ENCODE measurements at places on chromosomes 2 and 18. TPM values are rescaled to one million over a fixed set of nuclear protein-coding genes. Genes with fewer than 3 reads are reported as not detected.

- DNase-seq, result no peak
These were observed 10.4 kb downstream of the TMEFF2 start for GRCh38 chr2:192184349-192184748.

GRCh38 chr2:1606421-1607235, 137.7 kb downstream of the PXDN start:
- DNase-seq, result no peak

- no peak for DNase-seq
These were observed 252.9 kb downstream of the RNF152 start for GRCh38 chr18:61639886-61640285.

DNA sequence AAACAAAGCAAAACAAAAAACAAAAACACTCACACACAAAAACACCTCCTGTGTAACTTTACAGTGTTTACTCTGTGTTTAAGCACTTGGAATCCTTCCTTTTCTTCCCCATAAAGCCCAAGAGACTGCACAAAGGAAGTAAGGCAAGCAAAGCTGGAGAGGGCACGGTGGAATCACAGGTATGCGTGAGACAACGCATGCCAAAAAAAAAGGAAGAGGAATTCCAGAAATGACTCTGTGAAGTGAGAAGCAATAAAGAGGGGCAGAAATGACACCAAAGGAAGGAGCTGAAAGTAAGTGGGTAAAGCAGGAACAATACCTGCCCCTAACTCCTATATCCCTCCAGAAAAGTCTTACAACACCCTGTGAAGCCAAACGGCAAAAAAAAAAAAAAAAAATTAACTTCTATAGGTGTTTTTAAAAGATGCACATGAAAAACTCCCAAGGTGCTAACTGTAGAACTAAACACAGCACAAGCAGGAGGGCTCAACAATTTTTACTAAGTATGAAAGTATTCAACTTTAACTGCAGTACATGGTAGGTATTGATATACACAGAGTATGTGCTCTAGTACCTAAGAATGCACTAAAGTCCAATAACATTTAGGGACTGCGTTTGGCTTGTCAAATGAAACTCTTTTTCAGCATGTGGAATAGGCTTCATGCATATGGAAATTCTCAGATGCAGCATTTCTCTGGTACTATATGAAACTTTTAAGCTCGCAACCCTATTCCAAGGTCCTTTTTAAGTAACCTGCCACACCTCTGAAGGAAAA, 9.1 kb downstream of the RND3 start:
- no peak for DNase-seq

GRCh38 chr2:44102790-44103562, 65.7 kb upstream of the PPM1B start:
- DNase-seq, result no peak

GRCh38 chr2:46780411-46780800, 135.2 kb downstream of the MCFD2 start:
- no peak for DNase-seq

DNA sequence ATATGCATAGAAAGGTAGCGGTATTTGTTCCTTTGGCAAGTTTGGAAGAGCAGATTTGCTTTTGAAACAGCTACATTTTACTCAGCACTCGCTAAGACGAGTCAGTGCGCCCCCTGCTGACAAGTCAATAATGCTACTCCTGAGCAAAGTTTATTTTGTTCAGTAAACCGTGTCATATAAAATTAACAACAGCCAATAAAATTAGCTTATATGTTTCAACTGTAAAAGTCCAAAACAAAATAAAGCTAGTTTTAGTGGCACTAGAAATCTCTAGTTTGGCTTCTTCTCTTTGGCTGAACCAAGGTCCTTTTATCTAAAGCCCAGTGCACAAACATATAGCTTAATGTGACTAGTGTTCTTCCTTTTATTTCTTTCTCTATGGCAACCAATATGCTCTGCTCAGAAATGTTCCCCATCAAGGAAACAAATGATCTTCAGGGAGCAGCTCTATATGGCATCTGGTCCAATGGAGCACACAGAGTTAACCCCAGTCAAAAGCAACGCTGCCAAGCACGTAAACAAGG, 4.2 kb upstream of the POU3F3 start:
- DNase-seq, result no peak

DNA sequence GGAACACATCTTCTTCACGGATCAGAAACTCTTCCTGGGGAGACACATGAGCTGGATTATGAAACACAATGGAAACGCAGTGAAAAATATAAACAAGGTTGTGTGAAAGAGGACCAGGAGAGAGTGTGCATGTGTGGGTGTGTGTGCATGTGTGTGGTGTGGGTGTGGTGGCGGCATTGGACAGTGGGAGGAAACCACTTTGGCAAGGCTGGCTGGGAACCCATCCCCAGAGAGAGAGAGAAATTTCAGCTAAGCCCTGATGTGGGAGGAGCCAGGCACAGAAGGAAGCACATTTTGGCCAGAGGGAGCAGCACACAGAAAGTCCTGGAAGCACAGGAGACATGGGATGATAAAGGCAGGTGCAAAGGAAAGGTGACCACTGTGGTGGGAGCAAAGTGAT, 147.6 kb upstream of the COPS8 start:
- DNase-seq, result no peak

- no peak for DNase-seq
These were observed 163.1 kb downstream of the TTC32 start for GRCh38 chr2:19738707-19739106.

GRCh38 chr2:225725726-225726125, 326.2 kb downstream of the NYAP2 start:
- no peak for DNase-seq

GRCh38 chr2:205034034-205034433, 488.8 kb downstream of the PARD3B start:
- DNase-seq, result no peak

DNA sequence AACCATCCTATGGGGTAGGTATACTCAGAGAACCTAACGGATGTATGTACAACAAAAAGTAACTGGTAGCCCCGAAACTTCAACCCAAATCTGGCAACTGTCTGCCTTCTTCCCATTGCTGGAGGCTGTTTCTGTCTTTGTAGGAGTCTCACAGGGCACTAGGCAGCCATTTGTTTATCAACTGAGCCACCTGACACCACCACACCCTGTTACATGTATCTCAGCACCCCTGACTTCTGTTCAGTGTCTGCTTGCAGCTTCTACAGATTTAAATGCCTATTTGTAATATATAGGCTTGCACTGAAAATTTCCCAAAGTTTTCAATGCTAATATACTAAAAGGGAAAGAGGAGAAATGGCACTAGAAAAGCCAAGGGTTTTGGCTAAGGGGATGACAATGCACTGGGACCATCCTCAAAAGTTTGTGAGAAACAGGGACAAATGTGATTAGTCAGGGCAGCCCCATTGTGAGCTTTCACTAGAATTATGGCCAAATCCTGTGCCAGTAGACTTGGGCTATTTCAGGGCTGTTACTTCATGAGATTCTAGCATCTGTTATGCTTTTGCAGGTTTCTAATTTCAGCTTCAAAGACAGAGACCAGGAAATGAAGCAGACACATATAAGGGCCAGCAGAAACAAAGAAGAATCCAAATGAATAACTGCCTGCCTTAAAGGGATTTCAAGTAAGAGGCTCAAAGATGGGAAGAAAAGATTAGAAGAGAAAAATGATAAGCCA, 103.3 kb downstream of the MYO5B start:
- no peak for DNase-seq

- DNase-seq, result no peak
These were observed 43.3 kb upstream of the ITM2C start for GRCh38 chr2:230821261-230821990.

- DNase-seq, result peak; percentile 95
These were observed 129.2 kb upstream of the MEIS1 start for GRCh38 chr2:66305718-66306117.

DNA sequence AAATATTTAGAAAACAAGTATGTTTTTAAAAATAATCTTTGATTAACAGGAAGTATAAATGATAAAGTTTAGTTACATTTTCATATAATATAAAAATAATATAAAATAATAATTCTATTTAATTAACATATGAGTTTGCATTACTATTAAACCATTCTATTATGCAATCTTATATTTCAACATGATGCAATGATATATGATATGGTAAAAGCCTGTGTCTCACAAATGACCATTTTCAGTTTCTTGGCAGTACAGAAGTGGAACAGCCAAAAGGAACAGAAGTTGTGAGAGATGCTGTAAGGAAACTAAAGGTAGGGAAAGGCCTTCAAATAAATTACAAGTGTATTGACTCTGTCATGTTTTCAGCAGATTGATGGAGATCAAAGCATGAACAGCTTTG, 230.8 kb downstream of the GULP1 start:
- no peak for DNase-seq

DNA sequence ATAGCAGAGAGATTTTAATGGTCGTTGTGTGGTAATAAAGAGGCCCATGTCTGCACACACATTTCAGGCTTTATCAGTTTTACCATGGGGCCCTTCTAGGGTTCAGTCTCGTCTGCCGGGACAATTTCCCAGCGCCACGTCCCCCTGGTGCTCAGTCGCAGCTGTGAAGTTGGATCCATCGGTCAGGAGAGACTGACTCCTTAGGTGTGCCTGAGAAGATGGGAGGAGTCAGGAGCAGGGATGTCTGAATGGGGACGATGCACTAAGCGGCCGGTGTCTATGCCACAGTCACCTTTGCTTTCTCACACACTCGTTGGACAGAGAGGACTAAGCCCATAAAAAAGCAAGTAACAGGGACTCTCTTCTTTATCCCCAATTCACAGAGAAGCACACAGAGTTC, 71.4 kb downstream of the TWIST2 start:
- no peak for DNase-seq

- no peak for DNase-seq
These were observed 1184.0 kb upstream of the GYPC start for GRCh38 chr2:125471963-125472362.

CRYGD gene
- polyA plus RNA-seq, result 0.25 TPM

ZNF407 gene
- 10.2 TPM for polyA plus RNA-seq

C2orf81 gene
- polyA plus RNA-seq, result 4.5 TPM

CYP27A1 gene
- 32.0 TPM for polyA plus RNA-seq

PDCL3 gene
- polyA plus RNA-seq, result 29.9 TPM

ACVR1 gene
- polyA plus RNA-seq, result 29.7 TPM

CGREF1 gene
- 0.28 TPM for polyA plus RNA-seq

GCG gene
- polyA plus RNA-seq, result not detected

IMP4 gene
- 32.6 TPM for polyA plus RNA-seq

TUBA4B gene
- 4.8 TPM for polyA plus RNA-seq
